NCI-H1694 treated with DMSO at 0.1 percent for 48 hours (cell line): ENCODE measurements at places on chromosomes 3 and 15.
A peak's percentile ranks its signal among the peaks of the same experiment; 100 is the strongest.

- no peak for DNase-seq
Measured at GRCh38 chr3:167814441-167814951, 79.0 kb downstream of the SERPINI1 start.

- peak; percentile 20 for DNase-seq
Measured at GRCh38 chr3:277873-278272, 81.3 kb downstream of the CHL1 start.

DNA sequence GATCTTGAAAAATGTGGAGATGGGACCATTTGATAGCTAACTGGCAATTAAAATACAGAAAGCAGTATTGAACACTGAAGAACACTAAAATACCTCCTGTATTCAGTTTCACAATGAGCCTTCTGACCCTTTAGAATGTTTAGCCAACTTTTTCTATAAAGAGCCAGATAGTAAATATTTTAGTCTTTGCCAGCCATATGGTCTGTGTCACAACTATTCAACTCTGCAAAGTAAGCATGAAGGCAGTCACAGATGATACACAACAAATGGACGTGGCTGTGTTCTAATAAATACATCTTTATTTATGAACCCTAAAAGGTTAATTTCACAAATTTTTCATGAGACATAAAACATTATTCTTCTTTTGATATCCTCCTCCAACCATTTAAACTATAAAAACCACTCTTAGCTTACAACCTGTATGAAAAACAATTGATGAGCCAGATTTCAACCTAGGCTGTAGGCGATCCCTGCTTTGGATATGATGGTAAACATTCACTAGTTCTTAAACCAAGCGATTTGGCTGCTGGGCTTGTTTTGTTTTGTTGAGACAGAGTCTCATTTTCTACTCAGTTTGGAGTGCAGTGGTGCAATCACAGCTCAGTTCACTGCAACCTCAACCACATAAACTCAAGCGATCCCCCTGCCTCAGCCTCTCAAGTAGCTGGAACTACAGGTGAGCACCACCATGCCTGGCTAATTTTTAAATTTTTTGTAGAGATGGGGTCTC is 13.6 kb upstream of the CSPG5 start:
- DNase-seq = no peak

DNA sequence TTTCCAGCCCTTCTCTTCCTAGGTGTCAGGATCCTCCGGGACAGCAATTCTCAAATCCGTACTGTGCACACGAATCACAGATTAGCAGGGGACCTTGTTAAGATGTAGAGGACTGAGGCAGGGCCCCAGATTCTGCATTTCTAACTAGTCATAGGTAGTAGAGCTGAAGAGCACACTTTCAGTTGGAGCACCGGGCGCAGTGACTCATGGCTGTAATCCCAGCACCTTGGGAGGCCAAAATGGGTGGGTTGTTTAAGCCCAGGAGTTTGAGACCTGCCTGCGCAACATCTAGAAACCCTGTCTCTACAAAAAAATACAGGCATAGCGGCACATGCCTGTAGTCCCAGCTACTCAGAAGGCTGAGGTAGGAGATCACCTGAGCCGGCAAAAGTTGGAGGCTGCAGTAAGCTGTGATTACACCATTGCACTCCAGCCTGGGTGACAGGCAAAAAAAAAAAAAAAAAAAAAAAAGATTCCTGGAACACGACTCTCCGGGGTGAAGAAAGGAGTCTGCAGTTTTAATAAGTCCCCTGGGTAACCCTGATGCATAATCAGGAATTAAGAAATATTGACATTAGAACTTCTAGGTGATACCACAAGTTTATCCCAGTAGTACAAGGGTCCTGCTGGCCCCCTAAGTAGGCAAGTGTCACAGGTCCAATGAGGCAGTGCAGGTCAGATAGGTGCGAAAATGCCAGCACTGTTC is 21.4 kb upstream of the IGDCC3 start:
- DNase-seq = no peak
